ENCODE measurements at places on chromosomes 6 and 20. TPM values are rescaled to one million over a fixed set of nuclear protein-coding genes. Genes with fewer than 3 reads are reported as not detected.

ADGRF5 gene
- total RNA-seq, result under 0.01 TPM

OTOR gene
- total RNA-seq, result not detected

RAET1L gene
- total RNA-seq, result not detected

RALGAPB gene
- total RNA-seq, result 21.0 TPM

ECT2L gene
- 0.09 TPM for total RNA-seq

BNIP5 gene
- total RNA-seq, result under 0.01 TPM

AGER gene
- 0.16 TPM for total RNA-seq

MDFI gene
- total RNA-seq, result 0.26 TPM

DDRGK1 gene
- 32.0 TPM for total RNA-seq

MYB gene
- total RNA-seq, result 0.17 TPM

ZNF184 gene
- total RNA-seq, result 6.9 TPM

ZBTB2 gene
- 7.9 TPM for total RNA-seq

BCAS1 gene
- total RNA-seq, result under 0.01 TPM

HEY2 gene
- not detected for total RNA-seq
